ENCODE measurements at places on chromosomes 6 and 20.

DNA sequence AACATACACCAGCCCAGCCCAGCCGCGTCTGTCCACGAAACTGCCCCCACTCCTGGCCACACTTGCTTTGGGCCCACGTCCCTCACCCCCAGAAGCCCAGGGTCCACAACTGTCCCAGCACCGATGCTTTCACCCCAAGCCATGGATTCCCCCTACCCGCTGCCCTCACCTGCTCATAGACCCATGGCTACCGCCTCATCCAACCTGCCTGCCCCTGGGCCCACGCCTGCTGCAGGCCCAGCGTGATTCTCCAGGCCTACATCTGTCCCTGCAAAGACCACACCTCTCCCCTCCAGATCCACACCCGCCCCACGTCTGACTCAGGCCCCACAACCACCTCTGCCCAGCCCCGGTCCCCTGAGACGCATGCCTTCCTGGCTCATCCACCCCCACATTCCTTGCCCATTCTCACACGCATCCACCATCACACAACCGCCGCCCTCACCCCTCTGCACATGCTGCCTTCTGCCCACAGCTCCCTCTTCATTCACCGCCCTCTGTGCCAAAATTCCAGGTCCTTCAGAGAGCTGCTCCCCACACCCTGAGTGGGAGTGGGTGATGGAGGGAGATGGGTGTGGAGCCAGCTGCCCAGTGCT lies 86.7 kb downstream of the GRM4 start:
- no peak for DNase-seq

GRCh38 chr6:31861919-31862343 lies 690 bp downstream of the NEU1 start:
- no peak for DNase-seq

GRCh38 chr20:44624152-44624551 lies 27.3 kb downstream of the ADA start:
- no peak for DNase-seq

GRCh38 chr6:12064131-12064530 lies 52.0 kb downstream of the HIVEP1 start:
- no peak for DNase-seq

- DNase-seq = no peak
Observed at GRCh38 chr6:100484474-100484873, 19.8 kb upstream of the SIM1 start.

DNA sequence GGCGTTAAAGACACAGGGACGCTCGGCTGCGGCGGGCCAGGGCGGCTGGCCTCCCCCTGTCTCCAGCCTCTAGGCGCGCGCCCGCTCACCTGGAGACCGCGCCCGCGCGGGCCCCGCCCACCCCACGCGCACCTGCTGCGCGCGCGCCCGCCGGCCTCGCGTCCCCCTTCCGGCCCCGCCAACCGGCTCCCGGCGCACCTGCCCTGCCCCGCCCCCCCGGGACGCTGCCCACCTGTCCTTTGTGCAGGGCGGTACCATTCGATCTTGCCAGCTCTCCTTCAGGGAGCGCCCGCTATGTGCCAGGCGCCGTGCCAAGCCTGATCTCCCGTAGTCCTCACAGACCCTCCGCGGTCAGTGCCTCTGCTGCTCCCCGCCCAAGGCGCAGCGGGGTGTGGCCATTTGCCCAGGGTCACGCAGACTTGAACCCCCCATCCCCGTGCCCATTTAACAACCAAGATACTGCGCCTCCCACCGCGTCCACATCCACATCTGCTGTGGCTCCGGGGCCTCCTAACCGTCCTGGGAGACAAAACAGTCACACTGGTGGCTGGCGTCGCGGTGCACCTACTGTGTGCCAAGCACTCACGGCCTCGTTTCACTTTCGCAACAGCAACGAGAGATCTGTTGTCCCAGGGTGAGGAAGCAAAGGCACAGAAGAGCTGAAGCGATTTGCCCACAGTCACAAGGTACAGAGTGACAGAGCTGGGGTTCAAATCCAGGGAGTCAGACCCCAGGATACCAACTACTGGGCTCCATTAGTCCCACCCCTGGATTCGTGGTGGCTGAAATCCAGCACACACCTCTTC lies 48.1 kb downstream of the NOL4L start:
- DNase-seq = peak; percentile 82

Measured in NCI-H1092 (cell line).